ENCODE measurements at places on chromosomes 5 and 9. TPM values are rescaled to one million over a fixed set of nuclear protein-coding genes. Genes with fewer than 3 reads are reported as not detected.

The STK32A gene
- 5.2 TPM for total RNA-seq

The TAF11L8 gene
- total RNA-seq = not detected

The CTSL gene
- 142 TPM for total RNA-seq

The ADAMTSL1 gene
- total RNA-seq = 21.2 TPM

The STXBP1 gene
- total RNA-seq = 10.6 TPM

The MAMDC2 gene
- total RNA-seq = 93.5 TPM

The ORM1 gene
- not detected for total RNA-seq

The GIN1 gene
- 13.7 TPM for total RNA-seq

The HMCN2 gene
- total RNA-seq = 0.21 TPM

The LRSAM1 gene
- total RNA-seq = 19.6 TPM

The FOXE1 gene
- total RNA-seq = not detected

The NUTM2F gene
- total RNA-seq = not detected

The SPINK6 gene
- total RNA-seq = not detected

The STPG3 gene
- not detected for total RNA-seq

The SLIT3 gene
- total RNA-seq = not detected

The SLC2A8 gene
- 18.8 TPM for total RNA-seq

The TAF1L gene
- total RNA-seq = 0.05 TPM

The TRIM14 gene
- 4.6 TPM for total RNA-seq

The LRRC19 gene
- total RNA-seq = not detected

The GFI1B gene
- total RNA-seq = 0.10 TPM

The ZDHHC11 gene
- total RNA-seq = 0.37 TPM

The NR5A1 gene
- not detected for total RNA-seq

The ANGPTL2 gene
- 80.6 TPM for total RNA-seq

The FAM174A gene
- total RNA-seq = 76.0 TPM

The TRAF1 gene
- total RNA-seq = 1.1 TPM

The HAVCR2 gene
- 0.37 TPM for total RNA-seq

The IFNK gene
- total RNA-seq = not detected

The APBB3 gene
- total RNA-seq = 23.2 TPM

The ATOX1 gene
- total RNA-seq = 55.9 TPM

The WNT8A gene
- not detected for total RNA-seq

The ZNG1E gene
- total RNA-seq = 26.2 TPM

The ZFAND5 gene
- total RNA-seq = 182 TPM

The IRF1 gene
- 9.8 TPM for total RNA-seq

The GRIA1 gene
- 4.7 TPM for total RNA-seq

The KIAA1958 gene
- total RNA-seq = 1.8 TPM

The KIF12 gene
- not detected for total RNA-seq

The GRM6 gene
- not detected for total RNA-seq

The FCN2 gene
- not detected for total RNA-seq

The ANKRD31 gene
- 0.03 TPM for total RNA-seq

The FAM151B gene
- total RNA-seq = 12.0 TPM

The AFAP1L1 gene
- total RNA-seq = 239 TPM

The C9orf50 gene
- total RNA-seq = not detected

The HRH2 gene
- total RNA-seq = not detected

The LCN9 gene
- not detected for total RNA-seq

The APC gene
- total RNA-seq = 86.6 TPM

The IL13 gene
- not detected for total RNA-seq

The ABCA1 gene
- 42.3 TPM for total RNA-seq

The KCTD16 gene
- 0.64 TPM for total RNA-seq

The MTAP gene
- total RNA-seq = 31.0 TPM

The SLC36A2 gene
- total RNA-seq = not detected

The CTNND2 gene
- not detected for total RNA-seq

The RASEF gene
- total RNA-seq = not detected

The OTP gene
- total RNA-seq = not detected

The HAUS6 gene
- total RNA-seq = 15.4 TPM

Measured in myocyte (in vitro differentiated cells).